ENCODE measurements at places on chromosomes 7 and 10.

DNA sequence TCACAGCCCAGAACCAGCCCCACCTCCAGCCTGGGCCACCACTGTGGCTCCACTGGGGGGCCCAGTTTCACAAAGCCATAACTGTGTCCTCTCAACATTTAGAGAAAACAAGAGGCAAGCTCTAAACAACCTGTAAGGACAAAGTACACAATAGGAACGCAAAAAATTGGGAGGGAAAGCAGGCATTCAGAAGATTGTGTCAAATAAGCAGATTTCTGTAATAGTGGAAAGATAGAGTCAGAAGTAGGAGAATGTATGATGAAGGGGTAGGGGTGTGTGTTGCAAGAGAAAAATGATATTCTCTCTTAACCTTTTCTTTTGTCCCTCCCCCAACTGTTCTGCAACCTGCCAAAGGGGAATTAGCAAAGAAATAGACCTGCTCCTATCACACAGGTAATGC is 449.9 kb upstream of the NPVF start:
- no peak for DNase-seq

- no peak for DNase-seq
Observed at GRCh38 chr10:132394201-132394811, 2.7 kb upstream of the PWWP2B start.

GRCh38 chr10:75971402-75972211 is 540.2 kb downstream of the LRMDA start:
- no peak for DNase-seq

DNA sequence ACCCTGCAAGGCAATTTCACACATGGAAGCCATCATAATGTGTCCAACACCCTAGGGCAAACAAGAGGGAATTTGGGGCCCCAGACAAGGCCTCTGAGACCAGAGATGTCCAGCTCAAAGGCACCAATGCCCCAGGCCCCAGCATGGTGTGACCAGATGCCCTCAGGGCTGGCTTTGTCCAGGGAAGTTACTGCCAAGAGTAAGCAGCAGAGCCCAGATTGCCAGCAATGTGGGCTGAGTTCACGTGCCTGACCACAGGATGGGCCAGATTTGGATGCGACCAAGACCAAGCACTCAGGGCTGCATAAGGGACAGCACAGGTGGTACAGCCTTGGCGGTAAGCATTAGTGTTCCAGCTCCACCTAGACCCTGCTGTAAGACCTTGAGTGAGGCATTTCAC is 12.7 kb downstream of the MYOF start:
- DNase-seq, result no peak

GRCh38 chr7:142482891-142483658 is 225.2 kb upstream of the PRSS58 start:
- peak; percentile 45 for DNase-seq

DNA sequence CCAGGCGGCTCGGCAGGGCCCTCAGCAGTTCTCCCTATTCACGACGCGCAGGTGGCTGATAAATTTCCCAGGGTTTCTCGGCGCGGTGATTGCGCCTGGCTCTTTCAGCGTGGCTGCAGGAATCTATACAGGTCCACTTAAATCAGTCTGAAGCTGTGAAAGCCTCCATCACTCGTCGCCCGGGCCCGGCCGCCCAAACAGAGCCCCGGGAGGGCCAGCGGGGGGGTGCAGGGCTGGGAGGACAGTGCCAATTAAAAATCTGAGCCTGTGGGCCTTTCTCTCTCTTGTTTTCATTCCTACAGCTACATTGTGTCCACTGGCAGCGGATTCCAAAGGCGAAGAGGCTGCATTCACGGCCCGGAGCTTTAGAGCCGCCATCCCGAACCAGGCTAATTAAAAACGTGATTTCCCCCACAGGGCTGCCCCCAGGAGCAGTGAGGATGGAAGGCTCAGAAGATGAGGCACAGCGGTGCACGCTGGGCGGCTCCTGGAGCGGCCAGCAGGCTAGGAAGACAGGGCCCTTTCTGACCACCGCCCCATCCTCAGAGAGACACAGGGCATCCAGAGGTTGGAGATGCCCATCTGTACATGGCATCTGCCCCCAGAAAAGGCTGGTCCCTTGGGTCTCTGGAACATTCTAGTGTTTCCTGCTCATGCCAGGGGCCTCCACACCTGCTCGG is 100.7 kb downstream of the FAM53B start:
- DNase-seq, result no peak

DNA sequence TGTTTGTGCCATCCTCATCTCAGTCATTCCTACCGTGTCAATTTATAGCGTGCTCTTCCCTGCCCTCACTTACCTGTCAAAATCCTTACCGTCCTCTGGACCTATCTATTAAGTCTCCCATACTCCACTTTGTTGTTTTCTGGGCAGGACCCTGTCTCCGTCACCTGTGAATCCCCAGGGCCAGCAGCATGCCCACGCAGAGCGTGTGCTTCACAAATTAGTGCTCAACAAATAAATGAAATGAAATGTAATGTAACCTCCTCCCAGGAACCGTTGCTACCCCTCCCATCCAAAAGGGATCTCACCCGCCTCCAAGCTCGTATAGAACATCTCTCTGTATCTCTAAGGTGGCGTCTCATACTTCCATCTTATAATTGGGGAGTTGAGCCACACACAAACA is 589.9 kb upstream of the MGMT start:
- no peak for DNase-seq

DNA sequence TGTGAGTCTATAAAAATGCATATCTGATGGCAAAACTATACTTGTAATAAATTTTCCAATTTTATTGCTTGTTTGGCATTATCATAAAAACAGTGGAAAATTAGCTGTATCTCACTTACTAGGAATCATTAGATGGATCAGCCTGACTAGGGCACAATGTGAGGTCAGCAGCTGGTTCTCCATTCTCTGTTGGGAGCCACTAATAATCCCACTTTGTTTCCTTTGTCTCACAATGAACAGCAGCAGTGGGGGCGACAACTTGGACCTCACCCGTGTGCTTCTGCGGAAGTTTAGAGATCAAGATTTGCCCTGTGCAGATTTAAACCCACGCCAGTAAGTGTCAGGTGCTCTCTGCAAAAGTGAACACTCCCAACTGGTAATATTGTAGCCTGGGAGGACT is 295.5 kb downstream of the ABCA13 start:
- no peak for DNase-seq

DNA sequence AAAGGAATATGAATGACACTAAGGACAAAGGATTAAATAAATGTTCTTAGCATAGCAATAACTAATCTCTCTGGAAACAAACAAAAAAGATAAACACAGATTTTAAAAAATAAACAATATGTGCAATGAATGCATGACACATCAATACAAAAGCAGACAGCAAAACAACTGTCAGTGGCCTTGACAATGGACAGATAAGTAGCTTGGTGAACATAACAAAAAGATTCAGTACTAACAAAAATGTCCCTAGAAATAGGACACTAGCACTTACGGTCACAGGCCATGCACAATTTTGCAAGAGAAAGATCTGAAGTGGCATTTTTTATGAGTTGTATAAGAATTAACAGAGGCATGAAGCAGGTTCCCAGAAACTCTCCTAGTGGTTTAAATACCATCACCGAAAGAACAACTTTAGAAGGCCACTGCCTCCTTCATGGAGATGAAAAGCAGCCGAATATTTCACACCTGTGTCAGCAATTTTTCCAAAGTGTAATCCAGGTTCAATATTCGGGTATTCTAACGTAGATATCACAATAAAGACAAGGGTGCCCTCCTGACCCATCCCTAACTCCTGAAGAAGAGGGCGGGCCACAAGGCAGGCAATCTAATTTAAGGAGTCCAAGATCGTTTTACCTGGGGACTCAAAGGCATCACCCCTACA is 231.3 kb upstream of the MKLN1 start:
- DNase-seq, result no peak

DNA sequence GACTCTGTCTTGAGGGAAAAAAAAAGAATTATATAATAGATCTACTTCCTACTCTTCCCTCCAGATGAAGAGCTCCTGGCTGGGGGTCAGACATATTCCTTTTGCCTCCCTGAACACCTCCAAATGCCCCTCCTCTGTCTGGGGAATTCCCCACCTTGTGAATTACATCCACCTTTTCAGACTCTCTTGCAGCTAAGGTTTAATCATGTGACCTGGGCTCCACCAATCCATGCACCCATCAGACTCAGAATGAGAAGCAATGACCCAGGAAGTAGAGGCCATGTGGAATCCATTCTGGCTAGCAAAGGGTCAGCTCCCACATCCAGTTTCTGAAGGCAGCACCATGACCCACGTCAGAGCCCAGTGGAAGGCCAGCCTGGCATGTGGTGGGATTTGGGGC is 93.6 kb upstream of the CUX1 start:
- DNase-seq, result no peak

DNA sequence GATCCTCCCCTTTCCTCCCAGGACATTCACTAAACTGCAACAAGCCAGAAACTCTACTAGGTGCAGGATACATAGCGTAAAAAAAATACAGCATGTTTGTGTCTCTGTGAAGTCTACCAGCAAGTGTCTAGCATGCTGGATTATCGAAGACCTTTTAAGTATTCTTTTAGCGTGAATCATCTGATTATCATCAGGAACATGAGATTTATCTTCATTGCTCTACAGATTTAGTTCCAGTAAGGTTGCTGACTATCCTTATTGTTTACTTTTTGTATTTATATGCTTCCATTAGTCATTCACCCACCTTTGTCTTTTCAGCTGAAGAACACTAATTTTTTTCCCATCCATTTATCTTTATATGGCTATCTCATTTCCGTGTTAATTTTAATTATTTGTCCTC is 62.8 kb downstream of the PDZD8 start:
- no peak for DNase-seq

- no peak for DNase-seq
Observed at GRCh38 chr7:475425-475728, 44.3 kb downstream of the PDGFA start.

- DNase-seq, result no peak
Observed at GRCh38 chr10:45561952-45562351, 110.6 kb downstream of the ZFAND4 start.

DNA sequence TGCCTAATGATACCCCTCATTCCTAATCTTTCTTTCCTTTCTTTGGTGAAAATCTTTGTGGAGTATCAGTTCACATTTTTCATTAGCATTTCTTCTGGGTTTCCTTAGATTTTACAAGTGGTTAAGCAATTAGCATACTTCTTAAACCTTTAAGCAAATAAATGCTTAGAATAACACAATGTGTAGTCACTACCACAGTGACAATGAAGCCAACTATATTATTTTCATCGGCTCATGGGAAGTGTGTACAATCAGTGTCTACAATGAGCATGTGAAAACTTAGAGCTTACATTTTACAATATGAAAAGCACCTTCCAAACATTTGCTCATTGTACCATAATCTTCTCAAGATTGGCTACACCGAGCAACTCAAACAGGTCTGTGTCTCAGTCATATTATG is 176.2 kb upstream of the PLXNA4 start:
- DNase-seq, result no peak

DNA sequence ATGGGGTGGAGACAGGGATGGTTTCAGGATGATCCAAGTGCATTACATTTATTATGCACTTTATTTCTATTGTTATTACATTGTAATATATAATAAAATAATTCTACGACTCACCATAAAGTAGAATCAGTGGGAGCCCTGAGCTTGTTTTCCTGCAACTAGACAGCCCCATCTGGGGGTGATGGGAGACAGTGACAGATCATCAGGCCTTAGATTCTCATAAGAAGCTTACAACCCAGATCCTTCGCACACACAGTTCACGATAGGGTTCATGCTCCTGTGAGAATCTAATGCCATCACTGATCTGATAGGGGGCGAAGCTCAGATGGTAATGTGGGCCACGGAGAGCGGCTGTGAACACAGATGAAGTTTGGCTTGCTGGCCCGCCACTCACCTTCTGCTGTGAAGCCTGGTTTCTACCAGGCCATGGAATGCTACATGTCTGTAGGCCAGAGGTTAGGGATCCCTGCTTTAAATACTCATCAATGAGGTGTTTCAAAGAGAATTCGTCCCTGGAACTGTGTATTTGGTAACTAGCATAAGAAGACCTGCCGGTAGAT is 21.2 kb upstream of the PRKCQ start:
- no peak for DNase-seq

DNA sequence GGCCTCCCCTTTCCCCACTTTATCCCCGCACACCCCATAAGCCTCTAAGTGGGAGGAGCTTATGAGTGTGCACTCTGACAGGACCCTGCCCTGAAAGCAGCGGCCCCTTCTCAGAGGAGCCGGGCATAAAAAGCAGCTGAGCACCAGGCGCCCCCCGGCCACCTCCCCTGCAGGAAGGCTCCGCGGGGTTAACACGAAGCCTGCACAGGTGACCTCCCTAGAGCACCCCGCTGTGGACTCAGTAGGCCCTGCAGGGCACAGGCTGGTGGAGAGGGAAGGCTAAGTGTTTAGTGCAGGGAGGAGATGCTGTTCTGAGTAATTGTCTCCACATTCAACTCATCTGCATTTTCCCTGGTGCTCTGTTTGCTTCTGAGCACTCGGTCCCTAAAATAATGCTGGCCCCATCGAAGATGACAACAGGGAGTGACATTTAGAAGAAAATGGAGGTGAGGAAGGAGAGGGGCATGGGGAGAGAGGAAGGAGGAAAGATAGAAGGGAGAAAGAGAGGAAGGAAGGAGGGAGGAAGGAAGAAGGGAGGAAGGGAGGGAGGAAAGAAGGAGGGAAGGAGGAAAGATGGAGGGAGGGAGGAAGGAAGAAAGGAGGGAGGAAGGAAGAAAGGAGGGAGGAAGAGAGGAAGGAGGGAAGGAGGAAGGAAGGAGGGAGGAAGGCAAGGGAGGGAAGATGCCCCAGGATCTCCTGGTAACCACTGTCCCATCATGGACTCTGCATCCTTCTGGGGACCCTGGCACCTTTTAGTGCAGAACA is 25.4 kb upstream of the CNPY1 start:
- DNase-seq, result no peak

DNA sequence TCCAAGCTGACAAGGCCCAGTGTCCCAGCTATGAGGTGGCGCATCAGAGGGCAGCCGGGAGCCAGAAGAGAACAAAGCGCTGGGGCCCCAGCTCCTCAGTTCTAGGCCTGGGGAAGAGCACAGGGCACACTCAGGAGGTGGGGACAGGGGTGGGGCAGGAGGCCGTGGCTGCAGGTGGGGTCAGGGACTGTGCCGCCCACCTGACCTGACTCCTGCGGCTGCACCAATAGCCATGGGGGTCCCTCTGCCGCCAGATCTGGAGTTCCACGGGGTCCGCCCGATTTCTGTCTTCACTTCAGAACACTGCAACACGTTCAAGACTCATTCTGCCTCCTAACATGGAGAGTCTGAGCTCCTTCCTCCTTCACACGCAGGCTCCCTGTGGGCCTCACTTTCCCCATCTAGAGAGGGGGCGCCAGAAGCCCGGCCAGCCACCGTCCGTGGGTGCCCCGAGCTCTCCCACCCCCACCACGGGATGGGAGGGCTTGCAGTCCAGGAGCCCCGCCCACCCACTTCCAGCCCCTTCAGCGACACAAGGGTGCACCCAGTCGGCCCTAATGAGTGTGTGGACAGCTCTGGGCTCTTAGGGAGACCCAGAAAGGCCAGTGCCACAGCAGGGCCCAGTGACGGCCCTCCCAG is 278.3 kb downstream of the MAD1L1 start:
- DNase-seq, result no peak

- DNase-seq, result no peak
Observed at GRCh38 chr7:93006480-93007095, 111.2 kb downstream of the SAMD9 start.

- DNase-seq, result no peak
Observed at GRCh38 chr10:127802531-127803095, 65.6 kb downstream of the FOXI2 start.
